ENCODE measurements at places on chromosomes 11 and 22.

DNA sequence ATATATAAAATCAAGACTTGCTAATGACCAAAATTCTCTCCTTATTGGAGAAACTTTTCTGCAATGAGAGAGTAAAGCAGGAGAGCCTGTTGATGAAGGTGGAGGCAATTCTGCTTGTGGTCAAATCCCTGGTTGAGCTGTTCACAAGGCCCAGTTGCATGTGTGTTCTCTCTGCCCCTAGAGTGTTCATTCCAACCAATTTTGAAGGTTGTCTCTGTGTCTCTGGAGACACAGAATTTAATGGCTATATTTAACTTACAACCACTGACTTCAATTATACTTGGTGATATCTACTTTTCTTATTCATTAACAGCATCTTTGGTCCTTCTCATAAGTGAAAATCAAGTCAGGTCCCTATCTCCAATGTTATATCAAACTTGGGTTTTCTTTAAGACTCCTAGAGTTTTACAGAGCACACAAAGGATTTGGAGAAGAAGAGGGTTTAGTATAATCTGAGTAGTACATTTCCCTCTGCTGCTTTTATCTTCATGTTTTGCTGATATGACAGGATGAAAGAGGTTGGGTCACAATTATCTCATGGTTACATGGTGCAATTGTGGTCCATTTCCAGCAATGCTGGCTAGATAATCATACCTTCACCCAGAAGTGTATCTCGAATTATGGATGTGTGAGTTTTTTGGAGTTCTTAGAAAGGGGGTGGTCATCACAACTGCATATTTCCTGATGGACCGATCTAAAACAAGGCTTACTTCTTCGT, 4.0 kb downstream of the OOSP4A start:
- no peak for DNase-seq

- no peak for DNase-seq
These were observed 11.7 kb downstream of the MAFF start for GRCh38 chr22:38213319-38213989.

DNA sequence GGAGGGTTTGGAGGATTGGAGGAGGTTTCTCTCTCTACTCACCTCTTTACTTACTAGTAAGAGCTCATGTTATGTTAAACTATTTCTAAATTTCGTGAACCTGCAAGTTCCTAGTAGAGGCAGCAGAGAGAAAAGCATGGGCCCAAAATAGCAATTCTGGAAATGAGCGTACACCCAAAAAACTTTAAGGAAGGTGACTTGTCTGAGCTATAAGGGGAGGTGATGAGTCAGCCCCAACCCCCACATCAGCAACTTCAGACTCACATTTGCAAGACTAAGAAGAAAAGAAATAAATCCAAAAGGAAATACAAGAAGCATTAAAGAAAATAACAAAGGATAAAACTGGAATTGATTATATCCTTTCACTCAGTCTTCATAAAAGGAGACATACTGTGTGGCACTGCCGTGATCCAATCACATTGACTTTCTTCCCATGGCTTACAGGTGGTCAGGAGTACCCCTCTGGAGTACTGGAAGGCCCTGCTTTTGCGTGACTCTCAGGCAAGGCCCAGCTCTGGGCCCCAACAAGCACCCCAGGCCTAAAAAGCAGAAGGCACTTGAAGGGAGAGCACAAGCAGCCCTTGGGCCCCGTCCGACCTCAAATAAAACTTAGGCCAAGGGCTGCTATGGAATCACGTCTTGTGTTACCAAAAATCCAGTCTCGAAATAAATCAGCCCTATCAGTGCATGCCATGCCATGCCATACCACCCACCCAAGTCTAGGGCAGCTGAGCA, 14.3 kb downstream of the PACSIN2 start:
- no peak for DNase-seq

GRCh38 chr11:58921778-58922390, 17.4 kb upstream of the GLYATL1 start:
- no peak for DNase-seq

GRCh38 chr11:66874232-66874631, 17.4 kb downstream of the LRFN4 start:
- no peak for DNase-seq

- no peak for DNase-seq
These were observed 28.3 kb upstream of the TP53I11 start for GRCh38 chr11:44978961-44979331.

GRCh38 chr22:49415151-49415951, 412.3 kb downstream of the BRD1 start:
- DNase-seq, result no peak

GRCh38 chr11:100941033-100941432, 188.6 kb downstream of the PGR start:
- DNase-seq, result no peak

DNA sequence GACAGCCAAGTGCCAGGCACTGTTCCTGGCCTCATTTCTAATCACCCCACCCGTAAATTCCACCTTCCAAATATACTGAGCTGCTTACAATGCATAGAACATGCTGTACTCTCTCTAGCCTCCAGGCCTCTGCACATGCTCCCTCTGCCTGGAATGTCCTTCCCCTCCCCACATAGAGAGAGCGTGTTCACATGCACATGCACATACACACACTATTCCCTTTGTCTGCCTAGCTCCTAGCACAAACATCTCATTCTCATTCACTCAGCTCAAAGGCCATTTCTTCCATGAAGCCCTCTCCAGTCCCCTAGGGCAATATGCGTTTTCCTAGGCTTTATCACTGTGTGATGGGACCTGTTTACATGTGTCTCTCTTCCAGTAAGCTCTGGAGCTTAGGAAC, 144.6 kb downstream of the WT1 start:
- no peak for DNase-seq

DNA sequence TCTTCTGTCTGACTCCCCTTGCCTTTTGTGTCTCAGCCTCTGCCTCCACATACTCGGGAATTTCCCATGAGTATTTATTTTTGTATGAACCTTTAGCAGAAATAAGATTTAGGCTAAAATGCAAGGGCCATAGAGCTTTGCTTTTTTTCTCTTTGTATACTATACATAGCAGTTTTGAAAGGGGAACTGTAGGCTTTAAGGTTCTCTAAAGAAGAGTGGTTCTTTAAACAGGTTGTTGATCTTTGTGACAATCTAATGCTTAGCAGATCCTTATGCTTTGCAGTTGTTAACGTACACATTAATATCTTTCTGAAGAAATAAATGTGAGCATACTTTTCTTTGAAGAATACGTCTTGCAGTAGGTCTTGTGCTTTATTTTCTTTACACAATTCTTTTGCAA, 35.0 kb downstream of the TBCEL start:
- no peak for DNase-seq

- no peak for DNase-seq
These were observed 21.7 kb downstream of the KIRREL3 start for GRCh38 chr11:126978911-126979310.

DNA sequence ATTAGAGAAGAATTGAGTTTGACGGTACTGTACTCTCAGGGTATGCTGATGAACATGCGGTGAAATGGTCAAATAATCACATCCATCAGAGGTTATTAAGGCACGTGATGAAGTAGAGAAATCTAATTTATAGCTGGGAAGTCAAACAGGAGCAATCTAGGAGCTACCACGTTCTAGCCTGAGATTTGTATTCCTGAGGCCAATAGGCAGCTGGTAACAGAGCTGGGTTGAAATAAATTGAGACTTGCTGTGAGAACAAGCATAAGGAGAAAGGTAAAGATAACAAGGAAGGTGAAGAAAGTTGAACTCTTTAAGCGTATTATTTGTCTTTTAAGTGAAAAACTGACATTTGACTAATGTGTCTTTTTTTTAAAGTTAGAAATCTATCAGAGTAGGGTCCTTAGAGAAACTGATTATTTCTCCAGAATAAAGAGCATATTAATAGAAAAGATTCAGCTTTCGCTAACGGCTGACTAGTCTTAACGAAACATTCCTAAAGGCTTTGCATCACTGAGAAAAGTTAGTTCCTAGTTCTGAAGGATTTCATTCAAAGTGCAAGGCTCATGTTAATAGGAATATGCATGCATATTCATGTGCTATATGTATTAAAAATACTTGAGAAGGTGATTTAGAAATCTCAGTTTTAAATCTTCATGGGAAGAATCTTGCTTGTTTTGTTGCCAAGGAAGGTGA, 5.2 kb upstream of the WEE1 start:
- no peak for DNase-seq

GRCh38 chr11:13064593-13064992, 55.5 kb downstream of the RASSF10 start:
- DNase-seq, result no peak
